Lung (tissue), 17 donors: ENCODE measurements at places on chromosomes 7 and 10. TPM values are rescaled to one million over a fixed set of nuclear protein-coding genes. Genes with fewer than 3 reads are reported as not detected.

The H2BK1 gene
- polyA plus RNA-seq: not detected

The SORCS1 gene
- polyA plus RNA-seq: 0.05 TPM

The LFNG gene
- polyA plus RNA-seq: 18.9 TPM

GRCh38 chr10:69352569-69353264 lies 64.0 kb downstream of the TACR2 start:
- peaks cover 2% of the 10 kb centered on the region for H3K36me3 ChIP-seq
- no peaks in the 10 kb centered on the region for H3K27me3 ChIP-seq
- peaks cover 3% of the 10 kb centered on the region for H3K4me1 ChIP-seq
- no peak for DNase-seq

DNA sequence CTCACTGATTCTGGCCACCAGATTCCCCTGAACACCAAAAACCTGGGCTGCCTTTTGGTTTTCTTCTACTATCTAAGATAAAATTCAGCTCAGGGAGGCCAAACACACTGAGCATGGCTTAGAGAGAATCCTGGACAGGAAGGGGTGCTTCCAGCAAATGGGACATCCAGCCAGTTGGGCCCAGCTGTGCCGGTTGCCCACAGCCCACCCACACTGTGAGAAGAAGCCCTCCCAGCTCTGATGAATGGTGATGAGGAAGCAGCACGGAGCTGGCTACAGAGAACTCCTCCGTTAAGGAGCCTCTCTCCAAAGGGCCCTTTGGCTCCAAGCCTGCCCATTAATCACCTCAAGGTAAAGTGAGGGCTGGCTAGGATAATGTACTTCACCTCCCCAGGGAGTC lies 15.9 kb downstream of the LRRC18 start:
- H3K27me3 ChIP-seq: no peaks in the 10 kb centered on the region
- peak; percentile 82 for DNase-seq
- no peak overlapping the region for H3K4me3 ChIP-seq
- no peak overlapping the region for H3K27ac ChIP-seq
- H3K4me1 ChIP-seq: no peaks in the 10 kb centered on the region

DNA sequence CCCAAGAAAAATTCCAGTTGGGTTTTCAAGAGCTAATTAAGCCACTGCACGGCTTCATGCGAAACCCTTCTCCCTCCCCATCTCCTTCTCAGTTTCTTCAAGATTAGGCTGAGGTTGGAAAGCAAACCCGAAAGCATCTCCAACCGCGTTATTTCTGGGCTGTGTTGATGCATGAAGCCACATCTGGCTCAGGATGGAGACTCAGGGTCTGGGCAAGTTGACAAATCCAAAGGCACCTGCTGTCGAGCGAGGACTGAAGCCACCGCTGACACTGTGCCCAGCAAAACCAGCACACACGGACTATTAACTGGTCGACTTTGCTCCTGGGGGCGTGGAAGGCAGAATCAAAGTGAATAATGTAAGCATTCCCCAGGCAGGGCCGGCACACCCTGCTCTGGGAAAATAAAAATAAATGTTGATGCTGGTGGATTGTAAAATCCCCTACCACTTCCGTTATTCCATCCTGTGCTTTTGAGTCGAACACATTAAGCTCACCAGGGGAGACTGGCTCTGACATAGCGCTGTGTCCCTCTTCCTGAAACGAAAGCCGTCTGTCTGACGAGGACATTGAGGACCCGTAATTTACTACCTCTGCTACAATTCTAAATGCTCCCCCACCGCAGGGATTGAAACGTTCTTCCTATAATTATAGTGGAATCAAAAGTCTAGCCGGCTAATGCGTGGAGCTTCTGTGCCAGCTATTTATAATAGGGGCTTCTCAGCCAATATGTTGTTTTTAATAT lies 269.8 kb downstream of the ADARB2 start:
- H3K4me3 ChIP-seq: no peak overlapping the region
- no peaks in the 10 kb centered on the region for H3K36me3 ChIP-seq
- no peak overlapping the region for H3K27ac ChIP-seq
- no peak for DNase-seq
- H3K27me3 ChIP-seq: no peaks in the 10 kb centered on the region
- H3K4me1 ChIP-seq: no peaks in the 10 kb centered on the region

DNA sequence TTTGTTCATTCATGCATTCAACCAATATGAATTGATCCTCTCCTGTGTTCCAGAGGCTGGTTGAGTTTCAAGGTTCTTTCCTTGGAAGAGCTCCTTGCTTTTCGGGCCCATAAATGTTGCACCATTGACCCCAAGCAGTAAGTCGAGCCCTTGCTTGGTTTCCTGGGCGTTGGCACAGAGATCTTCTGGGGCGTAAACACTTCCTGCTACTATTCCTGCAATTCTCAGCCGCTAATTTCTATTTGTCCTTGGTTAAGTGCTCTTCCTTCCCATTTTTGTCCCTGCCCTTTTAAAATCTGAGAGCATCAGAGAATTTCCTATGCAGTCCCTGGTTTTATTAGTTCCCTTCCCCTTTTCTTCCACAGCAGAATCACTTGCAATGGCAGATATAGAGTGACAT lies 44.1 kb upstream of the ADRB1 start:
- no peak overlapping the region for H3K4me3 ChIP-seq
- no peak for DNase-seq
- no peak overlapping the region for H3K27ac ChIP-seq
- H3K36me3 ChIP-seq: no peaks in the 10 kb centered on the region
- H3K27me3 ChIP-seq: no peaks in the 10 kb centered on the region

DNA sequence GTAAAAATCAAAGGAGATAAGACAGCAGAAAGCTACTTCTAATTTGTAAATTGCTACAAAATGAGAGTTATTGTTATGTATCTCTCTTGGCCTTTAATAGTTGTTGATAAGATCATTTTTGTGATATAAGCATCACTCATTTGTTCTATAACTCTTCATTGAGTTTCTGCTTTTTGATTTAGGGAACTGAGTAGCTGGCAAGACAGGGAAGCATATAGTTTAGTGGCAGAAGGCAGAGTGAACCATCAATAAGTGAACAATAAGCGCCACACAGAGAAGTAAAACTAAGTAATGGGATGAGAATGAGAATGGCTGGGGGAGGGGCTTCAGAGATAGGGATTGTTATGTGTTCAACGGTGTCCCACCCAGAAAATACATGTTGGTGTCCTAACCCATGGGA lies 245.4 kb downstream of the ADARB2 start:
- no peaks in the 10 kb centered on the region for H3K36me3 ChIP-seq
- no peak for DNase-seq
- peaks cover 11% of the 10 kb centered on the region for H3K4me1 ChIP-seq
- H3K27ac ChIP-seq: no peak overlapping the region
- no peaks in the 10 kb centered on the region for H3K27me3 ChIP-seq

DNA sequence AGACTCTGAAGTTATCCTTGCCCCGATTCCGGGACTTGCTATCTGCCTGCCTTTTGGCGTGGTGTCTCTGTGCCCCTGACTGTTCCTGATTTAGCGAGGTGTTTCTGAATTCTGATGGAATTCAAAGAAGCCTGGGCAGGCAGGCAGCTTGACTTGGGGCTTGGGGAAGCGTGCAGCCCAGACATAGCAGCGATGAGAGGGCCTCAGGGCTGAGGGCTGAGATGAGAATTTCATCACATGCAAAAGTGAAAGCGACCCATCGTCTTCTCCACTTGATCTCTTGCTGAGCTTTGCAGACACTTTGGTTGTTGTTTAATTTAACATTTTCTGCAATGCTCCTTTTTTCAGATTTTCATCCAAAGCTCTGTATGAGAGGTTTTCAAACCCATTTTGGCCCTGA lies 57.8 kb downstream of the TCF7L2 start:
- no peak overlapping the region for H3K27ac ChIP-seq
- DNase-seq: no peak
- H3K4me3 ChIP-seq: no peak overlapping the region

GRCh38 chr10:120477743-120478141 lies 20.7 kb downstream of the PLPP4 start:
- no peaks in the 10 kb centered on the region for H3K36me3 ChIP-seq
- H3K4me3 ChIP-seq: no peak overlapping the region
- H3K4me1 ChIP-seq: no peaks in the 10 kb centered on the region
- no peak overlapping the region for H3K27ac ChIP-seq
- H3K27me3 ChIP-seq: no peaks in the 10 kb centered on the region
